ENCODE measurements at places on chromosomes 11 and 22. TPM values are rescaled to one million over a fixed set of nuclear protein-coding genes. Genes with fewer than 3 reads are reported as not detected.

- no peak for DNase-seq
These were observed 12.4 kb downstream of the UCP2 start for GRCh38 chr11:73969991-73970800.

The CAVIN3 gene
- total RNA-seq: 17.2 TPM

DNA sequence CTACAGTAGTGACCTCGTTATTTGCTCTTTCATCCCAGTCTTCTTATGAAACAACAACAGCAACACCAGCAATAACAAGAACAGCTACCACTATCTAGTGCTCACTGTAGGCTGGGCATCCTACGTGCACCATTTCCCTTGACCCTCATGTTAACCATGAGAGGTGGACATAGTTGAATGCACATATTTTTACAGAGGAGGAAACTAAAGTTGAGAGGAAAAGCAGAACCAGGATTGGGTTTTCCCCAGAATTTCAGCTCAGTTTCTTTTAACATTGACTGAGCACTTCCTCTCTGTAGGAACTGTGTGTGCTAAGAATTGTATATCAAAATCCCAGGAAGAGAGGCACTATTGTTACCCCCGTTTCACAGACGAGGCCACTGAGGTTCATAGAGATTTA, 39.4 kb upstream of the TSPAN18 start:
- no peak for DNase-seq

The VSIG2 gene
- total RNA-seq: not detected

The MS4A1 gene
- total RNA-seq: not detected

DNA sequence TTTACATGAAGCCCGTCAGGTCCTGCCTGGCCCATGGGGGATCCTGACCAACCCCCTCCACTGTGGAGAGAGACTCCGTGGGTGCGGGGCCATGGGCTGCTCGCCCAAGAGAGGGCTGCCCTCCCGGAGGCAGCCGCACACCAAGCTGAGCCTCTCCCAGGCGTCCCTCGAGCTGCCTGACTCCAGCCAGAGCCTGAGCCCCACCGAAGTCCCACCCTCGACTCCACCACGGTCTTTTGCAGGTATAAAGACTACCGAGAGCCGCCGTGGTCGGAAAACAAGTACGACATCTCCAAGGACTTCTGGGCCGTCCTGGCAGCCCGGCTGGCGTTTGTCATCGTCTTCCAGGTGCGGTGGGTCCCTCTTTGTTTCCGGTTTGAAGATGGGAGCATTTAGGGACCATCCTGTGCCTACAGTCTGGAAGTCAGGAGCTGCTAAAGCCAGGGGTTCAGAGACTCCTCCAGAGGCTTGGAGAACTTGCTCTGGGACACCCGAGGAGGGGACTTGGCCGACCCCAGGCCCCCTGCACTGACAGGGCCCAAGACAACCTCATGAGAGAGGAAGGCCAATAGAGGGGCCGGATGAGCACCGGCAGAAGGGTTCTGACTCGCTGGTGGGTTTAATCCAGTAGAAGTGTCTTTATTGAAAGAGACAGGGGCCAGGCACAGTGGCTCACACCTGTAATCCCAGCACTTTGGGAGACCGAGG, 17.6 kb upstream of the FADD start:
- no peak for DNase-seq

DNA sequence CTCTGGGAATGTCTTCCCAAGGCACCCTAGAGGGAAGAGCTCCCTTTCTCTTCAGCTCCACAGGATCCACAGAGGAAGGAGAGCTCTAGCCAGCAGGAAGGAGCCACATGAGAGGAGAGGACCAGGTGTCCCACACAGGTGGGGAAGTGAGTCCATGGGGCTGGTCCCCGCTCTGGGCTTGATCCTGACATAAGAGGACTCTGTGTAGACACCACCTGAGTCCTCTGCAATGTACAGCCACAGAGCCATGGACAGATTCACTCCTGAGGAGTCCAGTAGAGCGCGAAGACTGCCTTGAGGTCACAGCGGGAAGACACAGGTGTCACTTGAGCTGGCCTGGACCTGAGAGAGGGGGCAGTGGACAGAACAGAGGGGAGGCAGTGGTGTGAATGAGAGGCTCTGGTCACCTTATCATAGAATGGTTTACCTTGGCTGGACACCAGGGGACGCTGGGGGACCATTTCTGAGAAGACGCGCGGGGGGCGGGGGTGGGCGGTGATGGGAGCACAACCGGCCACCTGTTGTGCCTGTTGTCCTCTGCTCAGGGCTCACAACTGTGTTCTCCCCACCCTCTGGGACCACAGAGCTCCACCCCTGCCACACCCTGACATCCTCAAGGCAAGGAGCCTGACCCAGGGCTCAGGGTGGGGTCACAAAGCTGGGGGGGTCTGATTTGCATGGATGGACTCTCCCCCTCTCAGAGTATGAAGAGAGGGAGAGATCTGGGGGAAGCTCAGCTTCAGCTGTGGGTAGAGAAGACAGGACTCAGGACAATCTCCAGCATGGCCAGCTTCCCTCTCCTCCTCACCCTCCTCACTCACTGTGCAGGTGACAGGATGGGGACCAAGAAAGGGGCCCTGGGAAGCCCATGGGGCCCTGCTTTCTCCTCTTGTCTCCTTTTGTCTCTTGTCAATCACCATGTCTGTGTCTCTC, 128.2 kb downstream of the ZNF280B start:
- no peak for DNase-seq

- no peak for DNase-seq
These were observed 9.6 kb downstream of the PTDSS2 start for GRCh38 chr11:459511-460220.

DNA sequence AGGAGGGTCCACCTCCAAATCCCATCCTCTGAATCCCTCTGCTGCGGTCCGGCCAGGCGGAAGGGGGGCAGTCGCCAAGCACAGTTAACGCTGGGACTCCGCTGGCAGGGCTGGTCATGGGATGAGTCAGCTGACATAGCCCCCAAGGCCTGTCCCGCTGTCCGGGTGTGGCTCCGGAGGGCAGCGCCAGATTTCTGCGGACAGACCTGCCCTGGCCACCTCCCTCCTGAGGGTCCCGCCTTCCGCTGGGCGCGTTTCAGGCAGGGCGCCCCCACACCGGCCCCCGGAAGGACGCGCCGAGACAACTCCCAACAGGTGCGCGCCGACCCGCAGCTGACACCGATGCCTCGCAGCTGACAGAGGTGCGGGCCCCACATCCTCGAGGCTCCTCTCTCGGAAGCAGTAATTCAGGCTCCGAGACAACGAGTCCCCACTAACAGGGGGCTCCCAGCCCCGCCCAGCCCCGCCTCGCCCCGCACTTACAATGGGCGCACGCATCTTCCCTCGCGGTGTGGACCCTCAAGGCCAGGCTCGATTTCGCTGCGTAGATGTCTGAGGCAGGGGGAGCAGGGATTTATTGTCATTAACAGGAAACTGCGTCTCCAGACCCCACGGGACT, 607 bp downstream of the PLAAT3 start:
- DNase-seq: no peak

DNA sequence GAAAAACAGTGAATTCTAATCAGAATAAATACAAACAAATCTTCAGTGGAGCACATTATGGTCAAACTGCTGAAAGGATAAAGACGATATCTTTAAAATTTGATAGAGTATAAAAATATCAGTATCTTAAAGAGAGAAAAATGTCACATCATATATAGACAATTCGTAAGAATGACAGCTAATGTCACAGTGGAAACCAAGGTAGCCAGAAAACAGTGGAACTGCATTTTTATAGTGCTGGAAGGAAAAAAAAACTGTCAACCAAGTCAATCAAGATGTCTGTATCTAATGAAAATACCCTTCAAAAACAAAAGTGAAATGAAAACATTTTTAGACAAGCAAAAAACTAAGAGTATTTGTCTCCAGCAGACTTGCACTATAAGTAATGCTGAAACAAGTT, 73.4 kb upstream of the HMGXB4 start:
- no peak for DNase-seq

- DNase-seq: no peak
These were observed 1.5 kb downstream of the TMEM121B start for GRCh38 chr22:17119481-17120202.

The CCDC134 gene
- total RNA-seq: 19.6 TPM

GRCh38 chr22:31747441-31747840, 2.5 kb downstream of the PRR14L start:
- DNase-seq: no peak

DNA sequence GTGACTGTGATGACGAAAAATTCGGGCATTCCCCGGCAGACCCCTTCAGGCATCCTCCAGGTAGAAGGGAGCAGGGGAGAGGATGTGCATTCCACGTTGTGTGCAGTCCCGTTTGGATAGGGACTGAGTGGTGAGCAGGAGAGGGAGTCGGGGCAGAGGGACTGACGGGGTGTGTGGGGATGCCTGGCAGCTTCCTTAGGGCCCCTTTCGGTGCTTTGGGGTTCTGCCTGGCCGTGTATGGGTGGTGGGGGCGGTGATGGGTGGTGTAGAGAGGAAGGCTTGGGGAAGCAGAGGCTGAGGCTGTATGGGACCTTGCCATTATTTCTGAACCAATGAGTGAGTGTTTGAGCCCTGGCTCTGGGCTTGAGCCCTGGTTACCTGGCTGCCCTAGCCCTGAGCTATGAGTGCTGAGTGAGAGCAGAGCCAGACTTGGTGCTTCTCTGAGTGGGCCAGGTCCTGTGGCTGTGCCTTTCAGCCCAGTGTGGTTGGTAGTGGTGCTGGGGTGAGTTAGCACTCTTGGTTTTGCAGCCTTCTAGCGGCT, 914 bp downstream of the INPPL1 start:
- no peak for DNase-seq

The SCGB2A2 gene
- not detected for total RNA-seq

- DNase-seq: no peak
These were observed 36.7 kb upstream of the AMPD3 start for GRCh38 chr11:10418259-10418949.

DNA sequence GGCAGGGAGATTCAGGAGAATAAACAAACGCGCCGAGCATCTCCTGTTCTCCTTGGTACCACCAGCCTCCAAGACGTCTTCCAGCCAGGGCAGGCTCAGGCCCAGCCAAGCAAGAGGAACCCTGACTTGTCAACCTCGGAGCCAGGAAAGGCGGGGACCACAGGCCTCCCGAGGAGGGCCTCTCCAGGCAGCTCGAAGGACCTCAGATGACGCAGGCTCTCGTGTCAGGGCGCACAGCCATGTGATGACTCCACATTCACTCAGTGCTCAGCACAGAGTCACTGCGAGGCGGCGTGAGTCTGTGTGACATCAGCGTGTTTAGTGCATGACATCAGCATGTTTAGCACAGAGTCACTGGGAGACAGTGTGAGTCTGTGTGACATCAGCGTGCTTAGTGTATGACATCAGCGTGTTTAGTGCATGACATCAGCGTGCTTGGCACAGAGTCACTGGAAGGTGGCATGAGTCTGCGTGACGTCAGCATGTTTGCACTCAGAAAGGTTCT, 241.4 kb downstream of the BRD1 start:
- DNase-seq: no peak
